Stimulated activated naive CD4-positive, alpha-beta T cell treated with Interleukin-2 at 50 U/mL for 16 hours (primary cell): ENCODE measurements at places on chromosomes 3 and 15.
A peak's percentile ranks its signal among the peaks of the same experiment; 100 is the strongest.

DNA sequence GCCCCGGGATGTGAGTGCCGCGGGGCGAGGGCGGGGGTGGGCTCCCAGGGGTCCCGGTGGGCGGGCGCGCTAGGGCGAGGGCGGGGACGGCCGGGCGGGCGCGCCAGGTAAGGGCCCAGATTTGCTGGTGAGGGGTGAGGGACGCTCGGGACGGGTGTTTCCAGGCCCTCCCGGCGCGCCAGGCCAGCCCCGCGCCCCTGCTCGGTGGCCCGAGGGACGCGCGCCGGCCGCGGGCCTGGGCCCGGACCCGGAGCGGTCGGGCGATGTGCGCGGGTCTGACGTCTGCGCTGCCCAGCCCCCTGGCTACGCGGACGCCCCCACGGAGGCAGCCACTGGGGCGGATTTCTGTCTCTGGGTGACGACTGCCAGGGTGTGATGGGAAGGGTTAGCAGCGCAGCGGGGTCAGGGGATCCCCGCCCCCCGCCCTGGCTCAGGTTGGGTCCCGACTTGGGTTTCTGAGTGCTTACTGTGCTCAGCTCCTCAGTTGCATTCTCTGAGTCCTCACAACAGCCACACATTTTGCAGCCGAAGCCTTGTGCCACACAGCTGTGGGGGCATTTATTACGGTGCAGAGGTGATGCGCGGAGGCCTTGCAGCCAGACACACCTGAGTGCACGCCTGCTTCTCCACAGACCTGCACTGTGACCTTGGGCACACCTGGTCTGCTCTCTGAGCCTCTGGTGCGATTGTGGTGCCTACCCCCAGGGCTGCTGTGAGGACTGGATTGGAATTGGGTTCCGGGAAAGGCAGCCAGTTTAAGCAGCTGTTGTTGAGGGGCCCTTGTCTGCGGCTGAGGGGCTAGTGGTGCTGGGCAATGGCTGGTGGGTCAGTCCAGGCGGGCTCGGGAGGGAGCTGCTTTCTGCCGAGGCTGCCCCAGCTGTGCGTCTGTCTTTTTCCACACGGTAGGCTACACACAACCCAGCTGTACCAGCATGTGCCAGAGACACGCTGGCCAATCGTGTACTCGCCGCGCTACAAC, 523 bp downstream of the HDAC11 start:
- peak; percentile 44 for DNase-seq

GRCh38 chr3:70658513-70659310, 346.3 kb upstream of the MDFIC2 start:
- no peak for DNase-seq

DNA sequence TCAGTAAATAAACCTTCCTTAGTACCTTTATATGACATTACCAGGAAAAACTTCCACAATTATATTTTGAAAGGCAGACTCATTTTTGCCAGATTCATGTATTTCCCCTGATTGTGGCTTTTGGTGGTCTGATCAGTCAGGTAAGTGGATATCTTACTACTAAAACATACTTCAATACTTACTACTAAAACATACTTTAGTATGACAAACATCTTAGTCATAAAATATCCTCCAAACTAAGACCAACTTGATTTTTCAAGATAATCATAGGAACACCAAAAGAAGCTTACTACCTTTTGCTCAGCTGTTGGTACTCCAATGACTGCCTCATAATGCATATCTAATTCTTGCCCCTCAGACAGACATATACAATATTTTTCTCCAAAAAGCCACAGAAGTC, 9.3 kb downstream of the TJP1 start:
- no peak for DNase-seq

DNA sequence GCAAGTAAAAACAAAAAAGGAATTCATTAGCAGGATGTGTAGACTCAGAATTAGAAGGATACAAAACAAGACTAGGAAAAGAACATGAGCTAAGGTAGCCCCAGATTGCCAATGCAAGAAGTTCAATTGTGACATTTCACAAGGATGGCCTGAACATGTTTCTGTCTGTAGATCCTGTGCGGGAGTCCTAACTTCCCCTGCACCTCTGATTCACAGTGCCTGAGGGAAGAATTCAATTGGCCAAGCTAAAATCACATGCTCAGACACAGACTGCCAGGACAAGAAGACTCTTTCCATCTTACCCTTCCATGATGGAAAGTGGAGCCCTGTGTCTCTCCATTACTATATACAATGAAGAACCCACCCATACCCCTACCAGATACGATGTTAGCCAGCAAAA, 251.5 kb downstream of the KCNH8 start:
- DNase-seq: no peak

DNA sequence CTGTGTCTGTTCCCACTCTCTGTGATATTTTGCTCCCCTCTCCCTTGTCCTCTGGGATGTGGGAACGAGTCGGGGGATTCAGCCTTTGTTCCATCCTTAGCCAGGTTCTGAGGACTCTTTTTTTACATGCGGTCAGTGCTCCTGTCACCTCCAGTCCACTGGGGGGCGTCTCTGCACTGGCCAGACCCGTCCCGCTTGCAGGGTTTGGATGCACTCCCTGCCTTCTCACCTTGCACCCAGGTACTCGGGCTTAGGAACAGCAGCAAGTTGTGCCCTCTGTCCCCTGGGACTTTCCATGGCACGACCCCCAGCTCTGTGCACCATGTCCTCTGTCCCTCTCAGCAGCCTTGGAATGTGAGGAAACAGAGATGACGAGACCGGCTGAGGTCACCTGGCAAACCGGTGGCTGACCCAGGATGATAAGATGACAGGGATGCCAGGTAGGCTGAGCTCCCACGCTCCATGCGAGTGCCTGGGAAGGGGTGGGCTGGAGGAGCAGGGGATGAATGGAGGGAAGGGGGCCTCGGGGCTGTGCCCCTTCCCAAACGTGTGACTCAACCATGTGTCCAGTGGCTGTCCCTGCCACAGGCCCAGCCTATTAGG, 27.3 kb upstream of the FGD5 start:
- DNase-seq: peak; percentile 7

GRCh38 chr3:172518929-172519640, 4.1 kb downstream of the TNFSF10 start:
- no peak for DNase-seq
